ENCODE measurements at places on chromosomes 3 and 15.

DNA sequence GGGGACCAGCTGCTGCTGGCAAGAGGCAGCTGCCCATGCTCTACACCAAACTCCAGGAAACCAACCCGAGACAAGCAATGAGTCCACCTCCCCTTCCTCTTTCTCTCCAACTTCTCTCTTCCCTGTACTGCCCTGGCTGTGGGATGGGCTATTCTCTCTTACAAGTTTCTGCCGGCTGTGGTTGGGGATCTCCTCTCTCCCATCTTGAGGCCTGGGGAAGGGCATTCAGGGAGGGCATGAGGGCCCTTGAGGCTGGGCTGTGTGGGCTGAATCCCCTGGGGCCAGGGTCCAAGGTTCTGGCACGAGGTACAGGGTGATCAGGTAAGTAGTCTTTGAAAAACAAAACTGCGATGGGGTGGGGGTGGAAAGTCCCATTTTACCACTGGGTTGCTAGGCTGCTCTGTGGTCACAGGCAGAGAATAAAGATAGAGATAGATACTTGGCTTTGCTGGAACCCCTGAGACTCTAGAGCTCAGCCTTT lies 32.3 kb upstream of the CTSH start:
- no peak for DNase-seq

DNA sequence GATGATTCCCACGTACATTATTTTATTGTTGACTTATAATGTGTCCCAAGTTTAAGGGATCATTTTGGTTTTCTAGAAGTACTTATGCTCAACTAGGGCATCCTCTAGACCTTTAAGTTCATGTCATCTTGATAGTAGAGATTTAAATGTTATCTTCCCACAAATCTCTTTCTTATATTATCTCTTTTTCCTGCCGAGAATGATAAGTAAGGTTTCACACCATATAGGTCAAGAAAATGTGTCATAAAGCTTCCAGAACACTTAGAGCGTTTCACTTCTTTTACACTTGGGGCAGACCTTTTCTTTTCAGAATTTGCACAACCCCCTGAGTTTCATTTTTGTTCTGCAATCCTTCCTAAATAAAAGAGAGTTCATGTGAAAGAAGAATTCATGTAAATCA lies 142.0 kb upstream of the CBLB start:
- DNase-seq = no peak

GRCh38 chr15:101538177-101538576 lies 48.7 kb upstream of the PCSK6 start:
- no peak for DNase-seq

GRCh38 chr3:94081884-94082283 lies 19.0 kb downstream of the NSUN3 start:
- no peak for DNase-seq

DNA sequence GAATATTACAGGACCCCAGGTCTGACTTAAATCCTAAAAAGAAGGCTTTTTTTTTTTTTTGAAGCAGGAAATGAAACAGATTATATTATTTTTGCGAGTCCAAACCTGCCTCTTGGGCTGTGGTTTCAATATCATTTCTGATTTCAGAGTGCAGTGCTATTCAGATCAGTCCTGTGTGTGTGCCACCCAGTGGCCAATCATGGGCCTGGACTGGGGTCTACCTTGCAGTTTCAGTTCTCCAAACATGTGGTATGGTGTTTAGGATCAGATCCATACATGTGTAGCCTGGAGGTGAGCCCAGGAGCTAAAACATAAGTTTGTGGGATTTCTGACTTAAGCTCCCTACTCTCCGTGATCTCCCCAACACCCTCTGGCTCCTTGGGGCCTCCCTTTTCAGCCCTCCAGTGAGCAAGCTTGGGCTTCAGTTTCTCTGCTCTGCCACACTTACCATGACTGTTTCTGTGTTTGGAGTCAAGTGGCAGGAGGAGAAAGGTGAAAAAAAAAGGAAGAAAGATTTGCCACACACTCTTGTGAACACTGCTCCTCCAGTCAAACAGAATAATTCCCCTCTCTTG lies 12.1 kb upstream of the THSD4 start:
- DNase-seq = no peak

DNA sequence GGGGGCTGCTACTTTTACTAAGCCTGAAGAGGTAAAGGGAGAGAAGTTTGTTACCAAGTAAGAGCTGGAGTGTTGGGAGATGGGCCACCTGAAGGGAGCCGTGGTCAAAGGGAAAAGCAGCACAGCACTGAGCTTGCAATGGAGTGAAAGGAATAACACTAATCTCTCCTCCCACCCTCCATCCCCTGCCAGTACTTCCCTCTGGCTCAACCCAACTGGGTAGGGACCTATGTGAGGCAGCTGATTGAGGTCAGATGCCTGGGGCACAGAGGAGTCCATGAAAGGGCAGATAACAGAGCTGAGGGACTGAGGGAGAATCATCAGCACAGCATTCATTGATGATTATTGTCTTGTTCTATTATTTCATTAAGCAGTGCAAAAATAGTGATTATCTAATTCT lies 212.4 kb upstream of the TBC1D5 start:
- DNase-seq = no peak

GRCh38 chr3:126679831-126680666 lies 24.0 kb upstream of the CHCHD6 start:
- DNase-seq = no peak

- DNase-seq = no peak
These were observed 621.8 kb downstream of the ZIC1 start for GRCh38 chr3:148030975-148031374.

DNA sequence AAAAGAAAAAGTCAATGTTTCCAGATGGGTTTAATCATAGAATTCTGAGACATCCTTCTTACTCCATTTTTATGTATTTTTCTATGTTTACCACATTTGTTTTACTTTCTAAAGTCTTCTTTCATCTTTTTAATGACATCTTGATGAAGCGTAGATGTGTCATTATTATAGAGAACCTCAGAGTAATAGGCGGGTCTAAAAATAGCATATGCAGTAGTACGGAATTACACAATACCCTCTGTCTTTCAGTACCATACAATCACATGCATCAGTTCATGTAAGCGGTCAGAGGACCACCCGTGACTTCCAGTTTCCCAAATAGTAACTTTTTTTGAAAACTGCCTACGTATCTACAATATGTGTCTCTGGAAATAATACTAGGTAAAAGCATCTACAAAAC lies 224.0 kb downstream of the PLOD2 start:
- DNase-seq = no peak

DNA sequence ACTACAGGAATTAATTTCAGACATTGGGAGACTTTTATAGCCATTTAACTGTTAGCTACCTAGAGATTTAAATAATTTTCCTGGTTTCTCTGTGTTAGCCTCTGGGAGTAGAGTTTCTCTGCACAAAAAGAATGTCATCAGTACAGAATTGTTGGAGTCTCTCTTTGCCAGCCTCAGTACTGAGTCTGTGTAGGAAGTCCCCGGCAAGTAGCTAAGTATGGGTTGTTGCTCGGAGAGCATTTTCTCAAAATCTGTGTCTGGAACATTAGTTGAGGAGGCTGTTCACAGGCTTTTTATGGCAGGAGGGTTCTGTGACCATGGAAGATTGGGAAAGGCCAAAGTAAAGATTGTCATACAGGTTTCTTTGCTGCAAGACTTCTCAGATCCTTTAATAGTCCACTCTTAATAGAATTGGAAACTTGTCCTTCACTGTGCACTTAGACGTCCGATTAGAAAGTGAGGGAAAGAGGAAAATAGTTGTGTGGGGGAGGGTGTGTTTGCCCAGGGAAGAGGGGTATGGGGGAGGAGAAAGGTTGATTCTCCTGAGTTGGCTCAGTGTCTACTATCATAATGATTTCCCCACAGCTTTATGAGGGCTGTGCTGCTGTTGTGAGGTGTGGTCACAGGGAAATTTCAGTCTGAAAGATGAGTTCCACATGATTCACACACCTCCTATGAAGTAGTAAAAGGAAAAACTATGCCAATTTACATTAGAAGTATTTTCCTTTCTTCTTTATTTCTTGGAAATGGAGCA lies 207.1 kb downstream of the PTPRG start:
- DNase-seq = no peak

DNA sequence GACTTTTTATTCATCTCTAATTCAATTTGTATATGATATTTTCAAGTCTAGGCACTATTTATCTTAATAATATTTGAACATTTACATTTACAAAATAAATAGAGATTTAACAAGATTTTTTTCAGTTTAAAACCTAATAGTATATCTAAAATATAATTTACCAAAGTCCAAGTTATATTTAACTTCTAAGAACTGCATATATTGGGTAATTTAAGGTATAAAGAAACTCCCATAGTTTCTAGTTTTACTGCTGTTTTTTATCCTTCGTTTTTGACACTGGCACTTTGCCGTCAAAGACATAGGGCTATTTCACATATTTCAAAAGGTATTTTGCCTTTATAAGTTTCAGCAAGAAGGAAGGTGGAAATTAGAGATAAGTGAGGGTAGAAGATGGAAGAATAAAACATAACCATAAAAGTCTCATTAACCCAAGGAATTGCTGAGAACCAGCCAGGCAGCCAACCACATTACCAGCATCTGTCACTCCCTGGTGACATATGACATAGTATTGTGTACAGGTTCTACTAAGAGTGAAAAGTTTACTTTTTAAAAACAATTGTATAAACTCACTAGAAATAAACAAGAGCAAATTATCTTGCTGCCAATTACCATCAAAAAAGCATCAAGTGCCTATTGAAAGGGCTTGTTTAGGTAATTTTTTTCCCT lies 251.5 kb downstream of the NSUN3 start:
- DNase-seq = no peak

- DNase-seq = no peak
These were observed 6.2 kb downstream of the CEMIP start for GRCh38 chr15:80785335-80785734.

DNA sequence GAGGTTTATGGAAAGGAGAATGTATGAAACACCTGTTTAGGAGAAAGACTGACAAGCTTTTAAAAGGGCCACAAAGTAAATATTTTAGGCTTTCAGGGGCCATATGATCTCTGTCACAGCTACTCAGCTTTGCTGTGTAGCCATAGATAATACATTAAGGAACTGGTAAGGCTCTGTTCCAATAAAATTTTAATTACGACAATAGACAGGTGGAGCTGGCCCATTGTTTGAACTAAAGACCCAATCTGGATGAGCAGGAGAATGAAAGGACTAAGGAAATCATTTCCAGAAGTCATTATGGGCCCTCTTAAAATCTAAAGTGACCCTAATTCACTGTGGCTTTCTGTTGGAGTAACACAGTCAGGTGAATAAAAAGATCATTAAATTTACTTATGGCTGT lies 48.5 kb upstream of the SLC12A8 start:
- no peak for DNase-seq

- DNase-seq = no peak
These were observed 21.5 kb upstream of the ZNF609 start for GRCh38 chr15:64438653-64439447.

DNA sequence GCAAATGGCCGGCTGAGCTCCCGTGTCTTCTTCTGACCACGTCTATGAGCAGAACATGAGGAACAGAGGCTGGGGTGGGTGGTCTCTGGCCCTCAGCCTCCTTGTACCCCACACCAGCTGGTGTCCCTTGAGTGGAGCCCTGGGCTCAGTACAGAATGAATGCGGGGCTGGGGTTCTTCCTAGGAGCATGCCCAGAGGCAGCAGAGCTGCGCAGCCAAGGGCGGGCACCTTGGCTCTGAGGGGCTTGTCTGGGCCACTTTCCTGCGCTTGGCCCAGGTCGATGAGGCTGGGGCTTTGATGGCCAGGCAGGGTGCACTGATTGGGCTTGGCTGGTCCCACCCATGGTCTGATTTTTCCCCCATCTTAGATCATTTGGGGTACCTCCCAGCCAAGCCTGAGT lies 6.4 kb downstream of the SCN5A start:
- no peak for DNase-seq

- no peak for DNase-seq
These were observed 964 bp upstream of the TASOR start for GRCh38 chr3:56684029-56684428.

GRCh38 chr15:66723826-66724731 lies 22.0 kb downstream of the SMAD6 start:
- no peak for DNase-seq

DNA sequence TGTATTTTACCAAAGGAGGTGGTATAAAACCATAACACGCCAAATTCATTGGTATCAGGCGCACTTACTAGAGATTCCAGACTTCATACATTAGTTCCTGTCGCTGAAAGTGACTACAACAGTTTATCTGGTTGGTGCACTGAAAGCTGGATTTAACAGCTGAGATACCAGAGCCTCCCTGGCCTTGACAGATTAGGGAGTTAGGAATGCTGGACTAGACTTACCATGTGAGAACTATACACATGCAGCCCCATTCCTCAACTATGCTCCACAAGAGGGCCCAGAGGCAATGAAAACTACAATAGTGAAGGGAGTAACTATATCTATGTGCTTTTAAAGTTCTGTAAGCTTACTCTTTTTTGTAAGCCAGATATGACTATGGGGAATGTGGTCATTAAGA lies 174.4 kb downstream of the STAG1 start:
- no peak for DNase-seq

DNA sequence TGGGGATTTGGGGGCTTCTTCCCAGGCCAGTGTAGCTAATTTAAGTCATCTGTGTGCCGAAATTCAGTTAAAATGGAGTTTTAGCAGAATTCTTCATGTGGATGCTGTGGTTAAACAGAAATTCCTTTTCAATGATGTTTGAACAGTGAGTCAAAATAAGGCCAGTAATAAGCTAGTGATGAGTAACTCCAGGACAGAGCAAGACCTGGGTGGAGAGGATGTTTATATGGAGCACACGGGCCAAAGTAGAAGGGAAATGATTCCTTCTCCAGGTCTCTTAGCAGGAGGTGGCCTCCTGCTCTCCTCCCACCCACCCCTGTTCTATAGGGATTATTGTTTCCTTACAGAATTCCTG lies 31.9 kb upstream of the UACA start:
- no peak for DNase-seq

GRCh38 chr15:25325187-25325586 lies 113.6 kb downstream of the UBE3A start:
- no peak for DNase-seq

- DNase-seq = no peak
These were observed 84.9 kb upstream of the SPATA12 start for GRCh38 chr3:56975567-56975966.

GRCh38 chr3:151770956-151771355 lies 37.2 kb downstream of the AADACL2 start:
- DNase-seq = no peak

GRCh38 chr3:3782457-3782856 lies 16.8 kb upstream of the LRRN1 start:
- DNase-seq = no peak

GRCh38 chr3:186418671-186419145 lies 56.7 kb upstream of the DGKG start:
- DNase-seq = no peak

GRCh38 chr3:140487566-140487965 lies 190.3 kb upstream of the TRIM42 start:
- no peak for DNase-seq

GRCh38 chr15:90248789-90249202 lies 560 bp upstream of the TTLL13 start:
- no peak for DNase-seq

Measured in central memory CD4-positive, alpha-beta T cell (primary cell).